ENCODE measurements at places on chromosomes 5 and 9. TPM values are rescaled to one million over a fixed set of nuclear protein-coding genes. Genes with fewer than 3 reads are reported as not detected.
A peak's percentile ranks its signal among the peaks of the same experiment; 100 is the strongest.

DNA sequence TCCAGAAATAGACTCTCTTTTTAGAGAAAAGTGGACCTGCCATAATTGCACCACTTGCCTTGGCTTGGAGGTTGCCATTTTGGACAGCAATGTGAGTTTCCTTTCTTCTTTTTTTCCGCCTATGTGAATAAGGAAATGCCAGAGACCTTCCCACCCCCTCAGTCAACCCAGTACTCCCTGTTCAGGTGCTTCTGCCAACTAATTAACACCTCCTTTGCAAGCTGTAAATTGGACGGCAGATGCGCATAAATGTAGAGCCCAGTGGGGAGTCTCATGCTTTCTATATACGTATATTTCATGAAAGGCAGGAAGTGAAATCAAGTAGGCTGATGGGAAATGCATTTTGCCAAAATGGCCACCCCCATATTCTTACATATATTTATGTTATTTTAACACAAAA lies 269.8 kb upstream of the RFX3 start:
- no peak for DNase-seq

DNA sequence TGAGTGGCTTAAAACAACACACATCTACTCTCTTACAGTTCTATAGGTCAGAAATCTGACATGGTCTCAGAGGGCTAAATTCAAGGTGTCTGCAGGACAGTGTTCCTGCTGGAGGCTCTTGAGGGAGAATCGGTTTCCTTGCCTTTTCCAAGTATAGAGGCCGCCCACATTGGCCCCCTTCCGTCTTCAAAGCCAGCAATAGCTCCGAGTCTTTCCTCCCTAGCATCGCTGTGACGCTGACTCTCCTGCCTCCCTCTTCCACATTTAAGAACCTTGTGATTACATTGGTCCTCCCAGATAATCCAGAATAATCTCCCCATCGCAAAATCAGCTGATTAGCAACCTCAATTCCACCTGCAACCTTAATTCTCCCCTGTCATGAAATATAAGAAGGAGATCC lies 81.3 kb upstream of the IER5L start:
- DNase-seq = no peak

DNA sequence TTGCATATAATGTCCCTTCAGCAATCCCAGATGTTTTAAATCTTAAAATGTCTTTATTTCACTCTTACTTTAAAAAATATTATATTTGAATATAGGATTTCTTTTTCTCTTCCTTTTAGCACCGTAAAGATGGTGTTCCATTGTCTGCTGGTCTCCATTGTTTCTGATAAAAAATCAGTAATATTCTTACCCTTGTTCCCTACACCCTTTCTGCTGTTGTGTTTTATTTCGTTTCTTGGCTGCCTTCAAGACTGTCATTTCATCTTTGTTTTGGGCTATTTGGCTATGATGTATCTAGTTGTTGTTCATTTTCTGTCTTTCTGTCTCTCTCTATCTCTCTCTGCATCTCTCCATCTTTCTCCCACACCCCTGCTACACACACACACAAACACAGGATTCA lies 197.9 kb downstream of the IRX2 start:
- DNase-seq = no peak

GRCh38 chr9:79012561-79012960 lies 559.2 kb upstream of the TLE4 start:
- no peak for DNase-seq

DNA sequence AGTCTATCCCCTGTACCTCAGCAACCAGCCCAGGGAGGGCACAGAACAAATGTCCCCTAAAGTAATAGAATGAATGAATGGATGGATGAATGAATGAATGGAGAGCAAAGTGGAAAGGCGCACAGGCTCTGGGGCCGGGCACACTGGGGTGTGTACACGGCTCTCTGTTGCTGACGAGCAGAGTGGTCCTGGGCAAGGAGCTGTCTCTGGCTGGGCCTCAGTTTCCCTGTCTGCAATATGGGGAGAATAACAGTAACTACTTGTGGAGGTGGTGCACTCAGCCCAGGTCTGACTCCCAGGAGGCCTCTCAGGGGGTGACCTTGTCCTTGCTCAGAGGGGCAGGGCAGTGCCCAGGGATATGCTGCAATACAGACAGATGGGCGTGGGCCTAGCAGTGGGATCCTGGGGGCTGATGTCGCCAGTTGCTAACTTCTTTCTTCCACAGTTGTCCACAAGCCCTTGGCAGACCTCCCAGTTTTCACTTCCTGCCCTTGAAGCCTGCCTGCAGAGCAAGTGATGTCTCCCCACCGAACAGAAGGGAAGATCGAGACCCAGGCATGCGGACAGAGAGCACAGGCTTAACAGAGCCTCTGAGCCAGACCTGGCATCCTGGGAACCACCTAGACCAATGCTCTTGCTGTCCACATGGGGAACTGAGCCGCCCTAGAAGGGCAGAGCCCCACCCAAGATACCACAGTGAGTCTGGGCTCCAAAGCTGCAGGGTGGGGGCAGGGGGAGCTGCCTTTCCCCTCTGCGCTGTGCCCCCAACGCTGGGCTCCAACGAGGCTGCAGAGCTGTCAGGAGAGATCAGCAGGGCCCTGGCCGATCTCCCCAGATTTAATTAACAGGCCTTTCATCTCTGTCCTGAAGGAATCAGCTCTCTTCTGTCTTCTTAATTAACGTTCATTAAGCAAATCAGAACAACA lies 13.6 kb upstream of the LAMC3 start:
- DNase-seq = no peak

DNA sequence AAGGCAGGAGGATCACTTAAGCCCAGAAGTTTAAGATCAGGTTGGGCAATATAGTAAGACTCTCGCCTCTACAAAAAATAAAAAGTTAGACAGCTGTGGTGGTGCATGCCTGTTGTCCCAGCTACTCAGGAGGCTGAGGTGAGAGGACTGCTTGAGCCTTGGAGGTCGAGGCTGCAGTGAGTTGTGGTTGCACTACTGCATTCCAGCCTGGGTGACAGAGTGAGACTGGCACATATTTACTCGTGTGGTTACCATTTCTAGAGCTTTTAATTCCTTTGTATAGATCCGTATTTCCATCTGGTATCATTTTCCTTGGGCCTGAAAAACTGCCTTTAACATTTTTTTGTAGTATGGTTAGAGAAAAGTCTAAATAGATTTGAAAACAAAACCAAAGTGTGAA lies 7.8 kb downstream of the IL6ST start:
- DNase-seq = no peak

GRCh38 chr5:172871536-172871935 lies 37.5 kb downstream of the ERGIC1 start:
- no peak for DNase-seq

DNA sequence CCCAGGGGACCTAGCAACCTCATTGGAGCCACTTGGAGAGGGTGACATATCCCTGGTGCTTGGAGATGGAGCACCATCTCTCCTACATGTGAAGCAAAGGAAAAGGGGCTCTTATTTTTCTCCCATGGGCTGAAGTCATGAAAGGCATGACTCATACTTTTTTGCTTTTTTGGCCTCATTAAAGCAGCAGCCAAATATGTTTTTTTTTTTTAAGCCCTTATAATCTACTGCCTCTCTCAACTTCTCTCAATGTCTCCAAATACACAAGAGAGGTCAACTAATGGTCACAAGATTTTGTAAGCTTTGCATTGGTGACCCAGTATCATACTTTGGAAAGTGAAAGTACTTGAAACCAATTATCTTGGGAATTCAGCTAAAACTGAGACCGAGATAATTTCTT lies 1.6 kb upstream of the CFAP90 start:
- DNase-seq = no peak

- DNase-seq = no peak
Observed at GRCh38 chr5:43491326-43491725, 7.7 kb upstream of the TMEM267 start.

DNA sequence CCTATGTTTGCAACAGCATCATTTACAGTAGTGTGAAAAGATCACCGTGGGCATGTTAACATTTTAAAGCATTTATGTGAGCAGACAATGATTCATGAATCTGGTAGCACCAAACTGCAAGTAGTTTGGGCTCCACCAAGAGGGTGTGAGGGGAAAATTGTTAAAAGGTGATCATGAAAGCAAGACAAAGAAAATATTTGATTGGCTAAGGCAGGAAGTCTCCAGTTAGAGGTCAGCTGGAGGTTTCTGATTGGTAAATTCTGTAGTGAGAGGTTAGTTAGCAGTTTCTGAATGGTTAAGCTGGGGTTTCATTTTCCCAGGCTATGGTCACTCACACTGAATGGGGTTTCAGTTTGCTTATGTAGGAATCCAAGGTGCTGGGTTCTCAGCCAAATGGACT lies 13.5 kb upstream of the DRD1 start:
- no peak for DNase-seq

DNA sequence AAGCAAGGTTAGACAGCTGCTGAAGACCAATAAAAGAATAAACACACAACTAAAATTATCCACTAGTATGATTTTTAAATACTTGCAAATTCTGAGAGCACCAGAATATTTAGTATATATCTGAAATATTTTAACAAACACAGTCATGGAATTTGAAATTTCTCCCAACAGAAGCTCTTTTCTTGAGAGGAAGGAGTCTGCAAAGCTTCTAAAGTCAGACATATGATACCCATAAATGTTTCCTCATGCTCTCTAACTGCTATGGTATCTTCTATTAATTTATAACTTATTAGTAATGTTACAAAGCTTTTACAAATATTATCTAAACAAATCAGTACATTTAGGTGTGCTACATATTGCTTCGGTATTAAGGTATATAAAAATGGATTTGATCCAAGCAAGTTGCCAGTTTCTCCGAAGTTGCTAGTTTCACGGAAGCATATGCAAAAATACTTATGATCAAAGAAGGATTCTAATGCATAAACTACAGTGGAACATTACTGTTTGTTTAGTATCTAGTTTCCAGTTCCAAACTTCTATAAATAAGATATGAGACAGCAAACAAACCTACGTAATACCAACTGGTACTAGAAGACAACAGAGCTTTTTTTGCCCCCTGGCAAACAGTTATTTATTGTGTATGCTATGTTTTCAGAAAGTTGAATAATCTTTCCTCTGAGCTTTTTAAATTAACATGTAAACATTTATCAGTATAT lies 22.0 kb downstream of the FNIP1 start:
- no peak for DNase-seq

DNA sequence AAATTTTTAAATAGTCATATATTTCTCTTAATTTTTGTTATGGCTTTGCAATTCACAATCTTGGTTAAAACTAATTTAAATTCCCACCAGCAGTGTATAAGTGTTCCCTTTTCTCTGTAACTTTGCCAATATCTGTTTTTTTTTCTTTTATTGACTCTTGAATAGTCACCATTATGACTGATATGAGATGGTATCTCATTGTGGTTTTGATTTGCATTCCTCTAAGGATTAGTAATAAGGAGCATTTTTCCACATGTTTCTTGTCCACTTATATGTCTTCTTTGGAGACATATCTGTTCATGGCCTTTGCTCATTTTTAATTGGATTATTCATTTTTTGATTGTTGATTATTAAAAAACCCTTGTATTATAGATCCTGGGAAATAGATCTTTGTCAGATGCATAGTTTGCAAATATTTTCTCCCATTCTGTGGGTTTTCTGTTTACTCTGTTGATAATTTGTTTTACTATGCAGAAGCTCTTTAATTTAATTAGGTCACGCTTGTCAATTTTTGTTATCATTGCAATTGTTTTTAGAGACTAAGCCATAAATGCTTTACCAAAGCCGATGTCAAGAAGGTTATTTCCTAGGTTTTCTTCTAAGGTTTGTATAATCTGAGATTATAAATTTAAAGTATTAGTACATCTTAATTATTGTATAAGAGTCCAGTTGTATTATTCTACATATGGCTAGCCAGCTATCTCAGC lies 610.9 kb downstream of the CHSY3 start:
- no peak for DNase-seq

DNA sequence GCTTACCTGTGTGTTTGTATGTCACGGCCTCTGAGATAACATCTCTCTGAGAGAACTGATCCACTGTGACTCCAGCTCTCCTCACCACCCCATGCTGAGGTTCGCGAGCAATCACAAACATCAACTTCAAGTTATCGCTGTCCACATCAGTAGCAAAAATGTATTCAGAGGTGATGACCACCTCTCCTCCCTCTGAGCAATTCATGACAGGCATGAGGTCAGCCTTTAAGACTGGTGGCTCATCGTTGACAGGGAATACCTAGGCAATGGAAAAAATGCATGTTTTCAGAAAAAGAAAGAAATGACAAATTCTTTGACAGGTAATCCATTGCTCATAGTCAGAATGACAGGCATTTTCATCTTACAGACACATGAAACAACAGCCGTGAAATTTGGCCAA lies 90.3 kb upstream of the CER1 start:
- DNase-seq = no peak

GRCh38 chr9:136881691-136882108 lies 4.6 kb upstream of the TRAF2 start:
- DNase-seq = peak; percentile 95

The CORO2A gene
- total RNA-seq = 0.95 TPM

The GAS1 gene
- 0.48 TPM for total RNA-seq

The TOPORS gene
- total RNA-seq = 12.1 TPM

The TXNDC8 gene
- not detected for total RNA-seq

The DNAH5 gene
- not detected for total RNA-seq

The FOXD4L3 gene
- not detected for total RNA-seq

The CAVIN4 gene
- 0.48 TPM for total RNA-seq

The AQP7 gene
- not detected for total RNA-seq

The SPATA31C1 gene
- not detected for total RNA-seq

The RALGPS1 gene
- 4.4 TPM for total RNA-seq
